ENCODE measurements at places on chromosomes 1 and 21. TPM values are rescaled to one million over a fixed set of nuclear protein-coding genes. Genes with fewer than 3 reads are reported as not detected.
A peak's percentile ranks its signal among the peaks of the same experiment; 100 is the strongest.

- DNase-seq, result no peak
These were observed 149.3 kb downstream of the ADGRL2 start for GRCh38 chr1:81950037-81950436.

GRCh38 chr1:43779805-43780403 is 72.6 kb downstream of the ST3GAL3 start:
- no peak for DNase-seq

- DNase-seq, result no peak
These were observed 67.9 kb downstream of the OSBPL9 start for GRCh38 chr1:51684776-51685175.

GRCh38 chr1:212207822-212208520 is 77.2 kb upstream of the PPP2R5A start:
- no peak for DNase-seq

DNA sequence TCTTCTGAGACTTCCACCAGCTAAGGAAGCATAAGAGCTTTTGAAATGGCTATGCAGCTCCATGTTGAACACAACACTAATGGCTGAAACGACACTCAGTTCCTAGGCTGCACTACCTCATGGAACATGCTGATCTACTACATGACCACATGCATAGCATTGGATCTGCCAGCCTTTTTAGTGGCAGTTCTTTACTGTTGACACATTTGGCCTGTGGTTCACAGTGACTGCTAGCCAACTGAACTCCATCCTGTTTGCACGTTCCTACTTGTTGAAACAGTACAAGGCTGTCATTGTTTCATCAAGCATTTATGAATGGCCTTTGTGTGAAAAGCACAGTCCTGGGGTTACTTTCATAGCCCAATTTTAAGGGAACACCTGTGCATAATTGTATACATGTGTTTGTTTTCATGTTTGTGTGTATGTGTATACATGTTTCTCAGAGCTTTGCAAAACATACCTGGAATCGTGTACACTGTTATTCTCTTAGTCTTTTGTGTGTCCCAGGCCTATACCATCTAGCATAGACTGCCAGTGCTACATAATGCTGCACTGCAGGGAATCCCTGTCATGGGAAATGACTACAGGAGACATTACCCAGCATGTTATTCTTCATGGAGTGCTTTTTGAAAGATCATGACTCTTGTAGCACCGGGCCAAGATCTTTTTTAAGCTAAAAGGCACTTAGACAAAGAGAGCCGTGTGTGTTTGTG is 179.6 kb upstream of the ESRRG start:
- DNase-seq, result no peak

DNA sequence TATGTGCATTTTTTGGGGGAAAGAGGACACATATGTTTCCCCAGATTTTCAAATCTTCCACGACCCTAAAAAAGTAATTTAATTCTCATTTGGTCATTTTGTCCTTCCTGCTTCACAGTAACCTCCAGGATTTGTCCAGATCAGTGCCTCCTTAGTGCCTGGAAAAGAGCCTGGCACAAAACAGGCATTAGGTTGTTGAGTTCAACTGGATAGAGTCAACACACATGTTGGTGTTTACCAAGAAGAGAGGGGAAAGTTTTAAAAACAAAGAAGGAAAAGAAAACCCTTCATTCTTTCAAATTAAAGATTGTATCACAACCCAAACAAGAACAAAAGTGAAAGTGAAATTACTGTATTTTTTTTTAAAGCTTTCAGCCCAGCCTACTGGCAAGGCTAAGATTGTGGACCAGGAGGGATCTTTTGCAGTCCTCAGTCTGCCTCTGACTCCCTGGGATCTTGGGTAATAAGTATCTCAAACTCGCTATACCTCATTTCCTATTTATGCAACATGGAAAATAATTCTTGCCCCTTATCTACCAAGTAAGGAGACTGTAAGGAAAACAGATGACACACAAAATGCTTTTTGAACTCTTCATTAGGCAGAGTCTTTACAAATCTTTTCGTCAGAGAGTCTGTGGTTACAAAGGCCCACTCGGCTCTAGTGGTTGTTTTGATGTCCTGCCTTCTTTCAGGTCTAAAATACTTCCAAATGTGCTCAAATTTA is 57.8 kb downstream of the ZNF281 start:
- no peak for DNase-seq

- DNase-seq, result no peak
These were observed 599.9 kb upstream of the RGS18 start for GRCh38 chr1:191558379-191558778.

DNA sequence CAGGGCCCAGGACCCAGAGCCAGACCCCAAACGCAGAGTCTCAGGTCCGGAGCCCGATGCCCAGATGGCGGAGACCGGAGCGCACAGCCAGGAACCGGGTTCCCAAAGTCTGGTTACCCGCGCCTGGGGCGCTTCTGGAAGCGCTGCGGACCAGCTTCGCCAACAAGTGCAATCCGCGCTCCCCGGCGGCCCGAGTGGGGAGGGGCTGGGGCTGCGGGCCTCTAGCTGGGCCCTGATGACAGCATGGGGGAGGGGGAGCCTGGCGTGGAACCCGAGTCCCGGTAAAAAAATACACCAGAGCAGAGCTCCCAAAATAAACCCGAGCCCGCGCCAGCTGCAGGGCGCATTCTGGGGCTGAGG is 494 bp downstream of the NT5C1A start:
- no peak for DNase-seq

- no peak for DNase-seq
These were observed 18.7 kb upstream of the RIPPLY3 start for GRCh38 chr21:36987845-36988244.

DNA sequence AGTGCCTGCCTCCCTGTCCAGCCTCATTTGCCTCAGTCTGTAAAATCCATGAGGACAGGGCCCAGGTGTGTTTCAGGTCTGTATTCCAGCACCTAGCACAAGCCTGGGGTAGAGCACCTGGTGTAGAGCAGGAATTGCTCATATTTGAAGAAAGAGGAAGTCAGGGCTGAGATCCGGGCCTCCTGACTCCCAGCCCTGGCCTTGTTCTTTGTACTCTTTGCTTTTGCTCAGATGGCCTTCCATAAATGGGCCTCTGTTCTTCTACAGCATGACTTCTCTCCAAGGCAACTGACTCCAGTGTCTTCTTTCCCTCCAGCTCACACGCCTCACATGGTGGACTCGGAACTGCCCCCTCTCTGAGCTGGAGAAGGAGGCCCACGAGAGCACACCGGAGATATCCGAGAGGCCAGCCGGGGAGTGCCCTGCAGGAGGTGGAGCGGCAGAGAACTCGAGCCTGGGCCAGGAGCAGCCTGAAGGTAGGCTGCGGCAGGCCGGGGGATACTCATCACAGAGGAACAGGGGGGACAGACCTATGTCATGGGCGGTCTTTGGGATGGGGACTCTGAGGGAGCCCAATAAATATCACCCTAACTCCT is 19.7 kb downstream of the SLC5A9 start:
- no peak for DNase-seq

GRCh38 chr1:29047142-29047541 is 76.6 kb downstream of the TMEM200B start:
- no peak for DNase-seq

DNA sequence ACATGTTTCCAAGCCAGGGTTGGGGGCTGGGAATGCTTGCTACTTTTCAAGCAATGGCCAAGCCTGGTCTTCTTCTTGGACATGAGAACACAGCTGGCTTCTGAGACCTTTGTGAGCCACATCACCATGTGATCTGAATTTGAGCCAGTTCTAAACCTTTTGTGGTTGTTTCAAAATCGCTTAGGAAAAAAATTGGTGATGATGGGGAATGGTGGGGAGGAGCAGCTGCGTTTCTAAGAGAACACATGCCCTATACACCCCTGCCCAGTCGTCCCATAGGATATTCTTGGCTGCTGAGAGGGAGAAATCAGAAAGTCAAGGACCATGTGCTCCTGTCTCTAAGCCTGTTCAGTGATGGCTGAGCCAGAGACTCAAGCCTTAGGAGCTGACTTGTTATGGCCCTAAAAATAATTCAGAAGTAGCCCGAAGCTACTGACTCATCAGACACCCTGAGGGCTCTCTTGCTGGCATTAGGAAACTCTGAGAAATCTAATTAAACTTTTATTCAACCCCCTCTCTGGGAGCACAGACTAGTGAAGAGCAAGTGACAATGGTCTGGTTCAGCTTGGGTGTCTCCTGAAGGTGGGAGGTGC is 30.5 kb downstream of the CCDC185 start:
- DNase-seq, result no peak

GRCh38 chr1:185568155-185569123 is 165.8 kb upstream of the HMCN1 start:
- no peak for DNase-seq

DNA sequence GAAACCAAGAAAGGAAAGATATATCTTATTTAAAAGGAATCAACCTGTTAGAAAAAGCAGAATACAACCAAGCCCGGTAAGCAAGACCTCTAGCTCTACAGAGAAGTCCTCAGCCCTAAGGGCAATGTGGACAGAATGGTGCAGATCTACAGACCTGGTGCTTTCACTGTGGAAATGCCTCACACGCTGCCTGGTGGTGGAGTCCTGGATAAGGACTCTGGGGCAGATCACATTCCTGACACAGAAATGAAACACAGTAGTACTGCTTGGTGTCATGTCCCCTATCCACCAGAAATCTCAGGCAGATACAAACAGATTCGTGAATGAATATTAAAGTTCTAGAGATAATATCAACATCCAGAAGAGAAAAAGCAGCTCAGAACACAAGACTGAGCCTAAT is 6.8 kb downstream of the CNN3 start:
- DNase-seq, result no peak

DNA sequence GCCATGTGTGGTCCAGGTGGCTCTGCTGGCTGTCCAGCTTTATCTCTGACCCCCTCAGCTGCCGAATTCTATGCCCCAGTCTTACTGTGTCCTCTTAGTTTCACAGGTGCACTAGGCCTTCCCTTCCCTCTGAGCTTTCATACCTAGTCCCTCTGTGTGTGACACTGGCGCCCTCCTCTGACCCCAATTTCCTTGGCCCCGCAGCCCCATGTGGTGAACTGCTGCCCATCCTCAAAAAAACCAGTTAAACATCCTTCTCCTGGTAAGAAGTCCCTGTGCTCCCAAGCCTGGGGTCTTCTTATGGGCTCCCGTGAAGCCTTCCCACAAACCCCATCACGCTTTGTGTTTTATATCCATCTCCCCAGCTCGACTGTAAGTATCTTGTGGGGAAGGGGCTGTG is 93.9 kb upstream of the TSPAN2 start:
- DNase-seq, result peak; percentile 18

DNA sequence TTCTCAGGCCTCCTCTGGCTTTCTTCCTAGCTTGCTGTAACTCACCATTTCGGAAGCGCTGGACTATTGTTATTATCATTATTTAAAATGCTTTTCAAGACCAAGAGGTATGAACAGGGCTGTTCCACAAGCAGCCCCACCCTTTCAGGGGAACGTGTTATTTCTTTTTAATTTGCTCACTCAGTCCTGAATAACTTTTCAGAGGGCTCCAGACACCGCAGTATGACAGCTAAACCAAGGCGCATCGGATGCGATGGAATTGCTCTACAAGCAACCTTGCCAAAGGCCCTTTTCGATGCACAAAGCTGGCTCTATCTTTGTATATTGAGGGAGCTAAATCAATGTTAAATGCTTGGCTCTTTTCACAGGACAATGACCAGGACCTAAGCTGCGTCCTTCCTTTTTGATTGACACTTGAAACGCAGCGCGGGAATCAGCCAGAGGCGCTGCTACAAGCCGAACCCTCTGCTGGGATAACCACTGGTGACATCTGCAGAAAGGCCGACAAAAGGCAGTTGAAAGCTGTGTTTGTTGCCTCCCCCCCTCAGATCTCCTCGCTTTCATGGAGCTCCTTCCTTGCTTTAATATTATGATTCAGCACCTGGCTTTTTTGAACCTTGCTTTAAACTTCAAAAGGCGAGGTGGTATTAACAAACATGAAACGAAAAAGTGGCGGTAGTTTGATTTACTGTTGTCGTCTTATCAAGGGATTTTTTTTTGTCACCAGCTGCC is 204.7 kb upstream of the PROX1 start:
- peak; percentile 23 for DNase-seq

DNA sequence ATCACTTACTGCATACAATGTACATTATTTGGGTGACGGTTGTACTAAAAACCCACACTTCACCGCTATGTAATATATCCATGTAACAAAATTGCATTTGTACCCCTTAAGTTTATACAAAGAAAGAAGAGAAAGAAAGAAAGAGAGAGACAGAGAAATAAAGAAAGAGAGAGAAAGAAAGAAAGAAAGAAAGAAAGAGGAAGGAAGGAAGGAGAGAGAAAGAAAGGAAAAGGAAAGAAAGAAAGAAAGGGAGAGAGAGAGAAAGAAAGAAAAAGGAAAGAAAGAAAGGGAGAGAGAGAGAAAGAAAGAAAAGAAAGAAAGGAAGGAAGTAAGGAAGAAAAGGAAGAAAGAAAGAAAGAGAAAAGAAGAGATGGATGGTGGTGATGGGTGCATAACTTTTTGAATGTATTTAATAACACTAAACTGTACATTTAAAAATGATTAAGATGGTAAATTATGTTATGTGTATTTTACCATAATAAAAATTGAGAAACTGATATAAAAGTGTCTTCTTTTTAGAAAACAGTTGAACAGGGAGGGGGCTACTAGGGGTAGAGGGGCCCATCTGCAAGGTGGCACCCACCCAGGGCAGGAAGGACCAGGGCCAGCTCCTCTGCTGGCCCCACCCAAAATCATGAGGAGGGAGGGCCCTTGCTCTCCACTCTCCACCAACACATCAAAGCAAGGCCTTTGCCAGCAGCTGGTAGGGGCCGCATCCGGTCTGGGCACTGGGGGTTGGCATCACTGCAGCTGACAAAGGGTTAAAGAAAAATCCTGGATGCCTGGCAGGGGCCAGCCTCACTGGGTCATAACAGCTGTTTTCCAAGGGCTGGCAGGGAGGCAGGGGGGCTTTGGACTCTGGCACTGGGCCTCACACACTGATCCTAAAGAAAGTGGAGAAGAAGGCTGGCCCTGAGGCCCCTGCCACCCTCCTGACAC is 153.9 kb upstream of the EDN2 start:
- DNase-seq, result no peak

- DNase-seq, result no peak
These were observed 66.9 kb upstream of the KCND3 start for GRCh38 chr1:112056354-112056753.

DNA sequence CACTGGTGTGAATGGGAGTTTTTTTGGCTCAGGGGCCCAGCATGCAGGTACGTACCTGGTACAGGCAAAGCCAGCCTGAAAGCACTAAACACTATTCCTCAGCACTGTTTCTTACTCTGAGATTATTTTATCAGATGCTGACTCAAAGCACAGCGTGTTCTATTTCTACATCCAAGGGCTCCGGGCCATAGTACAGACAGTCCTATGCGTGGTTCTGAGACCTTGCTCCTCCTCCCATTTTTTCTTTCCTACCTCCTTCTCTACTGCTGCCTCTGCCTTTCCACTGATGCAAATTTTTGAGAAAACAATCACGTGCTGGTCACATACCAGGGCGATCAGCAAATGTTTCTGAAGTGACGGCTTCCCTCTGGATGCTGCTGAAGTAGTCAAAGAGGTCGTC is 36.3 kb downstream of the PDPN start:
- no peak for DNase-seq

Gene DENND2C
- 1.1 TPM for total RNA-seq

Gene FAM78B
- not detected for total RNA-seq

Gene ANGPTL3
- 0.77 TPM for total RNA-seq

Gene TAS1R3
- total RNA-seq, result 0.29 TPM

Gene PDZK1
- 90.2 TPM for total RNA-seq

Gene RNPEP
- 83.0 TPM for total RNA-seq

Gene INTS11
- 103 TPM for total RNA-seq

Gene MTARC2
- 15.8 TPM for total RNA-seq
